CD4-positive, alpha-beta memory T cell (primary cell): ENCODE measurements at places on chromosomes 7 and 10.

- DNase-seq, result peak; percentile 40
Measured at GRCh38 chr10:123043409-123043925, 34.7 kb downstream of the ACADSB start.

GRCh38 chr10:78578929-78579328, 489.8 kb upstream of the ZMIZ1 start:
- no peak for DNase-seq

DNA sequence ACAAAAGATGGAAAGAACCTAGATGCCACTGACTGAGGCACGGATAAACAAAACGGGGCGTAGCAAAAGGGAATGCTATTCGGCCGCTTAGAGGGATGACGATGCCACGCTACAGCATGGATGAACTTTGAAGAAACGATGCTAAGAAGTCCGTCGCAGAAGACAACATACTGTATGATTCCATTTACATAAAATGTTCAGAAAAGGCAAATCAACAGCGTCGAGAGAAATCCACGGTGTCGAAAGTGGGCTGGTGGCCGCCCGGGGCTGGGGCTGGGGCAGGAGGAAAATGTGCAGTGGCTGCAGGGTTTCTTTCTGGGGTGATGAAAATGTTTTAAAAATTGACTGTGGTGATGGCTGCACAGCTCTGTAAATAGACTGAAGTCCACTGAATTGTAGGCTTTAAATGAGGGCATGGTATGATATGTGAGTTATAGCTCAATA, 24.1 kb downstream of the GNA12 start:
- no peak for DNase-seq

GRCh38 chr7:127908430-127909258, 122.6 kb downstream of the LRRC4 start:
- DNase-seq, result no peak

- no peak for DNase-seq
Measured at GRCh38 chr10:45581216-45581549, 91.4 kb downstream of the ZFAND4 start.

DNA sequence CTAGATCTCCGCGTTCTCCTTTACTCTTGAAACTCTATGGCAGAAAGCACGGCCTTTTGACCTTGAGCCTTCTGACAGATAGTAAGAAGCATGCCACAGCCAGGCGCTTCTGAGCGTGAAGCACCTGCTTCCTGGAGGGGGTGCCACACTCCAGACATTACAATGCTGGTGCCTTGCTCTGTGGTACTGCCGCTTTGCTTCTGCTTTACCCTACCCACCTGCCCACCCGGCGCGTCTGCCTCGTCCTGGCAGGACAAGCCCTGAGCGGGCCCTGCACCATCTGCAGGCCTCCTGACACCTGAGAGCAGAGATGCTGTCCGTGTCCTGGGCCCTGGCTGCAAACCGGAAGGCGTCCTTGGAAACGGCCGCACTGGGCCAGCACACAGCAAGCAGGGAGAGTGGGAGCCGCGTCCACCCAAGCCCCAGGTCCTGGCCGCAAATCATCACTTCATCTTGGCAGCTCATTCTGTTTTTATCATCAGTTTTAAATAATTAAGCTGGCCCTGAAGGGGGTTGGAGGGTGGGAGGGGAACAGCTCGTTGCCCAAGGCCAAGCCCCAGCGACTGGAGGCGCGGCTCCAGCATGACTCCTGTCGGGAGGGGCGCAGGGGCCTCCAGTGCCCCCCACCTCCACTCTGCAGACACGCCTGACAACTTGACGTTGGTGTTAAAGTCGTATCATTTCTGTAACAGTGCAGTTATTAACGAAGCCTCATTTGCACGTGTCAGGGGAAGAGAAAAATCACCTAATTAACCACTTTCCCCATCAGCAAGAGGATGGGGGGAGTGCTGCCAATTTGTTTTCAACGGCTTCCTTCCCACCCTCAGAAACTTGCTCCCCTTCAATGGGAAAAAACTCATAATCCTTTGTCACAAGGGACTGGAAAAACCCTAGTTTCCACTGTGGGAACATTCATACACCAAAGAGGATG, 132.2 kb downstream of the MAD1L1 start:
- no peak for DNase-seq

GRCh38 chr7:3995187-3995586, 686.9 kb upstream of the FOXK1 start:
- no peak for DNase-seq

GRCh38 chr7:40544221-40544723, 409.5 kb downstream of the SUGCT start:
- no peak for DNase-seq

GRCh38 chr7:149723082-149723767, 50.2 kb downstream of the ZNF467 start:
- no peak for DNase-seq

- DNase-seq, result no peak
Measured at GRCh38 chr7:28001896-28002295, 178.7 kb downstream of the JAZF1 start.

GRCh38 chr10:30830315-30831230, 201.0 kb upstream of the LYZL2 start:
- DNase-seq, result no peak

- no peak for DNase-seq
Measured at GRCh38 chr7:132130497-132130896, 445.8 kb downstream of the PLXNA4 start.

DNA sequence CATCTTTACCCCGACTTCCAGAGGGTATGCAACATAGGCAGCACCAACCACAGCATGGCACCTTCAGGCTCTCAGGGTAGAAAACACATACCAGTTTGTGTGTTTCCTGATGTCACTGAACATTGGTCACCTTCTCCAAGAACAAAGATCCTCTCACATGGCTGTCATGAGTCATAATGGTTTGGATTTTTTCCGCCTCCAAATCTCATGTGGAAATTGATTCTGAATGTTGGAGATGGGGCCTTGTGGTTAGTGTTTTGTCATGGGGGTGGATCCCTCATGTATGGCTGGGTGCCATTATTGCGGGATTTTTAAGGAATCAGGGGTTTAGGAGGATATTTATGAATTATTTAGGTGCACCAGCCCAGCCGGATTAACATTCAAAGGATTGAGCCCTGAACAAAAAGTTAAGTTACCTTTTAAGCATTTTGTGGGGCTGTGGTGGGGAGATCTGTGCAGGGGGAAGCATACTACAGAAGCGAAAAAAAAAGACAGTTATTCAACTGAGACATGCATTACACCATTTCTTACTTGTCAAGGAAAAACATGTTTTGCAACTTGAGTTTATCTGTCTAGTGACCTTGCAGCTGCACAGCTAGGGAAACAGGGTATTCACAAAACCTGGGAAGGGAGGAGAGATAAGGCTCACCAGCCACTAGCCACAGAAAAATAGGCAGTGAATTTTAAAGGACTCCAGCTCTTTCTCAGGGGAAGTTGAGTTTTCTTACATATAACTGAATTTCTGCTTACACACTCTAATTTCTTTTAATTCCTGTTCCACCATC, 774.1 kb upstream of the AUTS2 start:
- DNase-seq, result no peak

- DNase-seq, result no peak
Measured at GRCh38 chr7:81707966-81708365, 61.9 kb downstream of the HGF start.

GRCh38 chr7:122311734-122312450, 7.3 kb upstream of the FEZF1 start:
- no peak for DNase-seq

DNA sequence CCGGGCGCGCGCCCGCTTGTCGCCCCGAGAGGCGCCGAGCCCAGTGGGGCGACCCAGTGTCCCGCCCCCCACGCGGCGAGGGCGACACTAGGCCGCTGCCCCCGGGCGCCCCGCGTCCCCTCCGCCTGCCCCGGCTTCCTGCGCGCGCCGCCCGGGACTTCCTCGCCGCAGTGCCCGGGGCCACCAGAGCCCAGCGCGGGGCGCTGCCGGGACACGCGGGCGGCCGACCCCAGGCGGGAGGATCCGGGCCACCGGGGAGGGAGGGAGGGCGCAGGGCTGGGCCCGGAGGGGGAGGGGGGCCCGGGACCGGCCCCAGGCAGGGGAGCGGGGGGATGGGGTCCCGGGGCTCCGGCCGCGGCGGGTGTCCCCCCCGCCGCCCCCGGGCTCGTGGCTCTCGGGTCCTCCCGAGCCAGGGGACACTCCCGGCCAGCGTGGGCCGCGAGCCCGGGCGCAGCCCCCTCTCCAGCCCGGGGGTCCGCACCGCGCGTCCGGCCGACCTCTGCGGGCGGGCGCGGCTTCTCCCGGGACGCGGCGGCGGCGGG, 435 bp upstream of the PWWP2B start:
- DNase-seq, result peak; percentile 78

DNA sequence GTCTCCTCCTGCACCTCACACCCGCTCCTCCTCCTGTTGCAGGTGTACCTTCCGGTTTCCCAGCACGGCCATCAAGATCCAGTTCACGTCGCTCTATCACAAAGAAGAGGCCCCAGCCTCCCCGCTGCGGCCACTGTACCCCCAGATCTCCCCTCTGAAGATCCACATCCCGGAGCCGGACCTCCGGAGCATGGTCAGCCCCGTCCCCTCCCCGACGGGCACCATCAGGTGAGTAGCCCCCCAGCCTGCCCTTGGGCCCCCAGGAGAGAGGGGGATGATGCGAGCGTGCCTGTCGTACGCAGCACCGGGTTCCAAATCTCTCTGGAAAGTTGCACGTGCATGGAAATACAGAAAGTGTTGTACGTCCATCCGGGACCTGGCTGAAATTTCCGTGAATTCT, 34.6 kb upstream of the AP5Z1 start:
- DNase-seq, result no peak

DNA sequence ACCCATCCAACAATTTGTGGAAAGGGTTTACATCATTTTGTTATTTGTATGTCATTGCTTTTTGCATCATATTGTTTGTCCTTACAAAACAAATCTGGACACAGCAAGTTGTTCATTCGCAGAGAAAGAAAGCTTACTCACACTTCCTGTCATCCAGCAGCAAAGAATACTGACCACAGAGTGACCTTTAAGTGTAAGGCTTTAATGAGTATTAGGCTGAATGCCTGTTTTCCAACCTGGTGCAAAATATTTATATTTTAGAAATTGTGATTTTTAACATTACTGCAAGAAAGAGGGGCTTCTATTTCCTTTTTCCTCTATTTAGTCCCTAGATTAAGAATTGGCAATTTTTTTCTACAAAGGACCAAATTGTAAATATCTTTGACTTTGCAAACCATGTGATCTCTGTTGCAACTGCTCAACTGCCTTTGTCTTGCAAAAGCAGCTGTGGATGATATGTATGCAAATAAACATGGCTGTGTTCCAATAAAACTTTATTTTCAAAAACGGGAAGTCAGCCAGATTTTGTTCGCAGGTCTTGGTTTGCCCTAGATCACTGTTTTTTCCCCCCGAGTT, 27.8 kb upstream of the ITGB1 start:
- DNase-seq, result no peak

DNA sequence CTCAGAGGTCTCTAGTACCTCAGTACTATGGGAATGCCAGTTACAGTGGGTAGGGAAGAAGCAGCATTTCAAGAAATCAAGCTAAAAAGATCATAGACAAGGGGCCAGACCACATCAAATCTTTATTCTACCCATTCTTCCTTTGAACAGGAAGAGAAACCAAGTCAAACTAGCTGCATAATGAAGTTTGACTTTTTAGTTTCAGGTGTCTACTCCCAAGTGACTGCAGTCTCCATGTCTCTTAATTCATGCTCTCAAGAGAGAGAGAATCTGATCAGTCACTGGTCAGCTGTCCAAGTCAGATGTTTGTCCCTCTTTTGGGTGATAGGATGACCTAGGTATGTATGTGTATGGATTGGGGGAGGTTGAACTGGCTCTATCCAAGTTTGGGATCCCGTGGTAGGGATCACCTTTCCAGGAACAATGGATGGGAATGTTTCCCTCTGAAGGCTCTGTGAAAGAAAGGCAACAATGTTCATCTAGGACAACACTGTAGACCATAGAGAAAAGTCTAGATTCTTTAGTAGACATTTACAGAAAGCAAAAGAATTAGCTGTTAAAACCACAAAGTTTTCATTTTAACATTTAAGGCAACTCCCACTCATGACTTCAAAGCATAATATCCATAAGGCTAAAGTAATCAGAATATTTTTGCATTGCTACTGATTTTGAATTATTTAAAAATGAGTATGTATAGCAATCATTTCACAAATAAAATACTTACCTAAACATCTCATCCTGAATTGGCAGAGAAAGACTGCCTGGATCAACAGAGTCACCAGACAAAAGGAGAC, 30.1 kb upstream of the PRTFDC1 start:
- no peak for DNase-seq

DNA sequence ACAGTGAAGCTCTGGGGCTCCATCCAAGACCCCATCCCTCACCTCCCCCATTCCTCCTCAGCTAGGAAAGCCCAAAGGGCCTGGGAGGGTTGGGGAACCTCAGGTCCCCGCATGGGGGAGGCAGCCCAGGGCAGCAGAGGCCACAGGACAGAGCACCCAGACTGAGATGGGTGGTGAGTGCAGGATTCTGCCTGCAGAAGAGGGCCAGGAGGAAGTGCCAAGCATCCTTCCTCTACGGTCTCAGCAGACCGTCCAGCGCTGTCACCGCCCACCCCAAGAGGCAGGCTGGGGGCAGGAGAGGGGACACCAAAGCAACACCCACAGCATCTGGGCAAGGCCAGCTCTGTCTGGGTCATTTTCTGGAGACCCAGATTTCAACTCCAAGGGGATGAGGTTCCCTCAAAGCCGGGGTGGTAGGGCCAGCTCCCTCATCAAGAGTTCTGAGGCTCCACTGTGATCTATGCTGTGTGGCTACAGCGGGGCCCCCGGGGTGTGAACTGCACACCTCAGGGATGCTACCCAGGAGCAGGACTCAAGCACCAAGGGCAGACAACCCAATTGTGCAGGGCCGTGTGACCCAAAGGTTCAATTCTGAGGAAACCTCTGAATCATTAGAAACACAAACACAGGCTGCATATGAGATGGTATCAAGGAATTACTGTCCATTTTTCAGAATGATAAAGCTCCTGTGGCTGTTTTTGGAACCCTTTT, 46.8 kb downstream of the CAMK2B start:
- no peak for DNase-seq

- no peak for DNase-seq
Measured at GRCh38 chr7:141563956-141564623, 12.9 kb downstream of the AGK start.

GRCh38 chr10:37734971-37735370, 122.4 kb downstream of the ZNF248 start:
- no peak for DNase-seq

DNA sequence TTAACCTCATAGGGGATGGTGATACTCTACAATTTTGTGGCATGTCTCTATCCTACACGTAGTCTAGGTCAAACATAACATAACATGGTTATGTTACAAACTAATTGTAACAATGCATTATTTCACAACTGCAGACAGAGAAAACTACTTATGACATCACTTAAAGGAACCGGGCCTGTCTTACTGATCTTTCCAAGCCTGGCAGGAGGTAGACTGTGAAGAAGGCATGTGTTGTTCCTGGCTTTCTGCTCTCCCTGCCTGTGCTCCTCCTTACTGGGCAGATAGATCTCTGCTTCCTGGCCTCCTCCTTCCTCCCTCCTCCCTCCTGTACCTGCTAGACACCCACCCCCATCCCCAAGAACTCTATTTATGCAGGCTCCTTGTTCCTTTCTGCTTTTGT, 5.4 kb downstream of the CACNB2 start:
- DNase-seq, result no peak

GRCh38 chr10:105837951-105838350, 1196.9 kb downstream of the SORCS3 start:
- peak; percentile 27 for DNase-seq
